Stomach (tissue), 19 donors: ENCODE measurements at places on chromosomes 5 and 9. TPM values are rescaled to one million over a fixed set of nuclear protein-coding genes. Genes with fewer than 3 reads are reported as not detected.

- H3K27ac ChIP-seq = peak overlapping the region; percentile 87
- DNase-seq = peak; percentile 50
- no peaks in the 10 kb centered on the region for H3K27me3 ChIP-seq
- H3K4me1 ChIP-seq = peaks cover 24% of the 10 kb centered on the region
Observed at GRCh38 chr5:88884608-88884877, 1.6 kb upstream of the MEF2C start.

The HTR1A gene
- total RNA-seq = not detected

- no peak overlapping the region for H3K4me3 ChIP-seq
- H3K4me1 ChIP-seq = no peaks in the 10 kb centered on the region
Observed at GRCh38 chr5:81140943-81141342, 92.2 kb upstream of the CKMT2 start.

DNA sequence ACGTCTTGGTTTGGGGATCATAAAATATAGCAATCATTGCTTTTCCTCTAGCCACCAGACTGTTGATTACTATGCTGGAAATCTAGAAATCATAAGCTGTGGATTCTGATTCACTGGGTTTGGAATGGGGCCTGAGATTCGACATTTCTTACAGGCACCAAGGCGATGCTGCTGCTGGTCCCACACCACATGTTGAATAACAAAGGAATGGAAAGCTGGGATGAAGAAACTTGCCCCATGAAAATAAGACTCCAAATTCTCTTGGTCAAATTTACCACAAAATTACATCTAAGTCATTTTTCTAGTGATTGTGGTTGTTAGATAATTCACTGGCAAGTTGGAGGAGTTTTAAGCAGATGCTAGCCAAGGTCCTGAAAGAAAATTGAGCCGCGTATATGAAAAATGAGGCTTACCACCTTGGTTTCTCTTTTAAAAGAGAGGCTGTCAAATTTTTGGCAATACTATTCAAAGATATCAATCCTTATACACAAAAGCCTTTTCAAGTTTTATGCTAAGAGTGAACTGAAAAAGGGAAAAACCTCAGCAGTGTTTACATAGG is 23.0 kb upstream of the MEIKIN start:
- H3K27ac ChIP-seq = no peak overlapping the region
- H3K4me1 ChIP-seq = no peaks in the 10 kb centered on the region
- no peaks in the 10 kb centered on the region for H3K27me3 ChIP-seq
- no peaks in the 10 kb centered on the region for H3K36me3 ChIP-seq

GRCh38 chr9:128713411-128713780 is 10.5 kb downstream of the ZDHHC12 start:
- no peak overlapping the region for H3K27ac ChIP-seq
- H3K36me3 ChIP-seq = no peaks in the 10 kb centered on the region
- no peaks in the 10 kb centered on the region for H3K27me3 ChIP-seq
- no peaks in the 10 kb centered on the region for H3K4me1 ChIP-seq
- H3K4me3 ChIP-seq = no peak overlapping the region

DNA sequence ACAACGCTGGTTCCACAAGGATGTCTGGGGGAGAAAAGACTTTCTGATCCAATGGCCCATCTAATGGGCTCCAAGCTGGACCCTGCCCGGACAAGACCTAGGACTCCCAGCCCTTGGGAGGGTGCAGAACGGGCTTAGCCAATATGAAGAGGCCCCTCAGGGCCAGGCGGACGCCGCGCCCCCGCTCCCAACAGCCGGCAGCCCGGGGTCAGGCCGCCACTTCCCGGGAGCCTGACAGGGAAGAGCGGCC is 493 bp downstream of the P4HA2 start:
- H3K4me3 ChIP-seq = peak overlapping the region; percentile 80
- H3K27ac ChIP-seq = peak overlapping the region; percentile 94
- no peaks in the 10 kb centered on the region for H3K36me3 ChIP-seq

DNA sequence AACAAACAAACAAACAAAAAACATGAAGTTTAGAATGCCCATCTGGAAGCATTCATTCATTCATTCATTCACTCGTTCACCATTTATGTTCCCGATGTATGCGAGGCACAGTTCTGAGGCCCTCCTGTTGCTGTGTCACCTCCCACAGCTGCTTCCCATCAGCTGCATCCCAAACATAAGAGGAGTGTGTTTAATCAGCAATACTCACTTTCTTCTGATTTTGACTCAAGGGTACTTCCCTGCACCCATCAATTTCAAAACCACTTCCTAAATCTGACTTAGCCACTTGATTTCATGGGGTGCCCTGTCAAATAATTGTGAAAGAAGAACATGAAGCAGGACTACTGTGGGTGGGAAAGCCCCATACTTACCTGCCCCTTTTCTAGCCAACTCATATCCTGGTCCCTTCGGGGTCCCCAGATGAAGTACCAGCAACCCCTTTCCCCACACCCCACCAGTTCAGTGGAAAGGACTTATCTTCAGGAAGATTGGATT is 128.0 kb upstream of the IL12B start:
- no peaks in the 10 kb centered on the region for H3K27me3 ChIP-seq
- no peak overlapping the region for H3K27ac ChIP-seq
- no peaks in the 10 kb centered on the region for H3K4me1 ChIP-seq
- no peak overlapping the region for H3K4me3 ChIP-seq
- H3K36me3 ChIP-seq = no peaks in the 10 kb centered on the region

DNA sequence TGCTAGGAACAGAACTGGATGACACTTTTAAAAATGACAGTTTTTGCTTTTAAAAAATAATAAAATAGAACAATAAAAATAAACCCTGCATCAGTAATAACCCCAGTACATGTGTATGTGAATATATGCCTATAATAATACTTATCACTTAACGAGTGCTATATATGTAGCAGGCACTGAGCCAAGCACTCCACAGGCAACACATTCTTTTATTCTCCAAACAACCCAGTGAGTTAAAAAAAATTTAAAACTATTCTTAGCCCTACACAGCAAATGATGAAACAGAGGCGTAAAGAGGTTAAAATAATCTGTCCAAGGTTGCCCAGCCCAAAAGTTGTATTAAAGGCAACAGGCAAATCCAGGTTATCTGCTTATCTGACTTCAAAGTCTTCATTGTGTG is 124.5 kb upstream of the SMIM23 start:
- no peak overlapping the region for H3K27ac ChIP-seq
- no peaks in the 10 kb centered on the region for H3K4me1 ChIP-seq
- H3K36me3 ChIP-seq = no peaks in the 10 kb centered on the region
- H3K27me3 ChIP-seq = peaks cover 1% of the 10 kb centered on the region
- no peak overlapping the region for H3K4me3 ChIP-seq

- H3K27me3 ChIP-seq = no peaks in the 10 kb centered on the region
- H3K36me3 ChIP-seq = no peaks in the 10 kb centered on the region
- DNase-seq = no peak
- no peaks in the 10 kb centered on the region for H3K4me1 ChIP-seq
Observed at GRCh38 chr9:83511051-83511450, 27.1 kb downstream of the FRMD3 start.

- H3K4me3 ChIP-seq = no peak overlapping the region
- H3K4me1 ChIP-seq = peaks cover 90% of the 10 kb centered on the region
- no peaks in the 10 kb centered on the region for H3K27me3 ChIP-seq
Observed at GRCh38 chr5:52811067-52811749, 23.5 kb downstream of the ITGA1 start.

GRCh38 chr5:149410721-149411432 is 31.8 kb upstream of the IL17B start:
- peak overlapping the region; percentile 95 for H3K27ac ChIP-seq
- H3K27me3 ChIP-seq = no peaks in the 10 kb centered on the region
- H3K36me3 ChIP-seq = no peaks in the 10 kb centered on the region
- DNase-seq = no peak
- peaks cover 26% of the 10 kb centered on the region for H3K4me1 ChIP-seq

DNA sequence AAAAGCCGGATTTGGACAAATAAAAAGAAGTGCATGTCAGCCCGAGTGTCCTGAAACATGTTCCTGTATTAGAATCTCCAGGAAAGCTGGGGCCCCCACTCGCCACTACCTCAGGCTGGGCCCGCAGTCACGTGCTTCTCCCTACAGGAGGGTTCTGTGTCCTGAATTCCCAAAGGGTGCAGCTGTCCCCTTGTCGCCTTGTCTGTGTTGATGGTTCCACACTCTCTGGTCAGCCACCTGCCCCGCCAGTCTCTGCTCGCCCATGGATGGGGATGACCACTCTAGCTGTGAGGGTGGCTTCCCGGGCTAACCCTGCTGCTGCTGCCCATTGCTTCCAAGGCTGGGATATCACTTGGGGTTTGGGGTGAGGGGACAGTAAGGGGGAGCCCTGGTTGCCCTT is 3.1 kb upstream of the TMEM250 start:
- H3K27ac ChIP-seq = no peak overlapping the region
- H3K4me1 ChIP-seq = peaks cover 38% of the 10 kb centered on the region
- peaks cover 4% of the 10 kb centered on the region for H3K27me3 ChIP-seq
- DNase-seq = no peak
